ENCODE measurements at places on chromosomes 6 and 20.

DNA sequence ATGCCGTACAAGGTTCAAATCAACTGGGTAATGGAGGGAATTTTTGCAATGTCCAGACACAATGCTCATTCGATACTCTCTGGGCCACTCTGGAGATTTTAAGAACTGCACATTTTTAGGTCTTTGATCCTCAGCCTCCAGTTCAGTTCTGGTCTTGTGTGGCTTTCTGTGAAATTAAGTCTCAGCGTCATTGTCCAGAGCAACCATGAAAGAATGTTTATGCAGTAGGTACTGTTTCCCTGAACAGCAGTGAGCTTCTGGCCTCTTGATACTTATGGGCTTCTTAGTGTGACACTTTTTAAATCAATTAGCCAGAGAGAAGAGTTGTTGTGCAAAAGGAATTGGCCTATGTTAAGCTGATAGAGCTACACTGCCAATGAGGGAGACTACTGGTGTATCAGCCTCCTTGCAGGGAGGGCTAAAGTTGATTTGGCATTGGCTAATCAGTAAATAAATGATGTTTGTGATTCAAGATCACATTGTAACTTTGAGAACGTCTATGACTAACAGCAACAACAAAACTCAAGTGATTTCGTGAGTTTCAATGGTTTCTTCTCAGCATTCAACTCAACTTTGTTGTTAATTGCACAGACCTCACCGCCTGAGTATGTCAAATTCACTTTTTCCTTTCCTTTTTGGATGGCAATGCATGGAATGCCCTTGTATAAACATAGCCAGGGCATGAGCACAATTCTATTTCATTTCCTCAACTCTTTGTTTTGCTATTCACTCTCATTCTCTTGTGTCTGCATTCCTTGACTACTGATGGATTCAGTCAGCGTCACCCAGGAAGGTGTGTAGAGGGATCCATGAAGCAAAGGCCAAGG is 85.1 kb downstream of the GJA1 start:
- DNase-seq = no peak

DNA sequence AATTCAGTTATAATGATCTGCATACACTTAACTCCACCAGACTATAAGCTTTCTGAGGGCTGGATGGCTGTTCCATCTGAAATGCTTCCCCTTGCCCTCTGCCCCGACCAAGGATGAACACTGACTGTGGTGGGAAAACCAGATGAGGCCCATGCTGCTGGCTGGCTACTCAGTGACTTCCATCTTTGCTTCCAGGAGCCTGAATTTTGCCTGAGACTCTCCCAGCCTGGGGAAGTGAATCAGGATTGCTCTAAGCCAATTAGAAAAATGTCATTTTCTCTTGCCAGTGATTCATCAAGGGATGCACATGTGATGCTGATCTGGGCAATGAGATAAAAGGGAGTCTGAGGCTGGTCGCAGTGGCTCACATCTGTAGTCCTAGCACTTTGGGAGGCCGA is 1.7 kb upstream of the TOMM34 start:
- no peak for DNase-seq

DNA sequence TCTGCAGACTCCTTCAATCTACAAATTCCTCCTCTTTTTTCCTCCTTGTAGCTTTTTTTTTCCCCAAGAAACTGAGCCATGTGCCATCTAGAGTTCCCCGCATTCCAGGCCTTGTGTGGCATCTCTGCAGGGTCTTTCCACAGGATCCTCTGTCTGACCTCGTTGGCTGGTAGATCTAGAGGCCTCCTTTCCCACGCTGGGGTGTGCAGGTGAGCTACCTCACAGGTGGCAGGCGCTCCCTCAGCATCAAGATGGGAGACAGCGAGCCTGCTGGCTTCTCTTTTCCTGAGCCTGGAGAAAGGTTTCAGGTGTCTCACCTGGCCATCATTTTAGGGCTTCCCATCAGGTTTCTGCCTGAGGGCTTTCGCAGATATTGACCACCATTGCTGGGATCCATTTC is 9.6 kb upstream of the NELFCD start:
- DNase-seq = no peak

- DNase-seq = no peak
Measured at GRCh38 chr6:16789329-16790038, 28.2 kb upstream of the ATXN1 start.

DNA sequence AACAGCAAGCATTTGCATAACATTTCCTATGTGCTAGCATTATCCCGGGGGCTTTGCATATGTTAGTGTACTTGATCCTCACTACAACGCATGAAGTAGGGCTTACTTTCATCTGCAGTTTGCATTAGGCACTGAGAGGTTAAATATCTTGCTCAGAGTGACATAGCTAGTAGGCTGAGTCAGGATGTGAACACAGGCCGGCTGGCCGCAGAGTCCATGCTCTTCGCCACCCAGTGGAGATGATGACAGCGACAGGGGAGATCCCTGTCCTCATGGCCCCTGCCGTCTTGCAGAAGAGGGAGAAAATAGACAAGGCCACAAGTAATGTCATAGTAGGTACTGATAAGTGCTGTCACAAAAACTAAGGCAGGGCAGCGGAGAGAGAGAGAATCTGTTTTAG is 46.9 kb downstream of the LYRM4 start:
- DNase-seq = no peak

DNA sequence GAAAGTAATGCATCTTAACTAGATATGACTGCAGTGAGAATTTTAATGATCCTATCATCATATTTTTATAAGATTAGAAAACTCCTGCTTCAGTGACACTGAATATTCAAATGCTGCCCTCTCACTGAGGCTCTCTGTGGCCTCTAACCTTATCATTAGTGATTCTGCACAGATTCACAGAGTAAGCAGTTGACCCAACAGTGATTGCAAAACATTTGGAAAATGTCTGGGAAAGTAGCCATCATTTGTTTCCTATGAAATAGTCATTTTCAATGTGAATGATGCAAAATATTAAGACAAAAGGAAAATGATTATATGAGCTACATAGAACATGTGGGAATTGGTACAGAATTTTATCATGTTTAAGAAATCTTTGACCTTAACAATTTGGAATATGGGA is 210.3 kb downstream of the TBX18 start:
- DNase-seq = no peak

DNA sequence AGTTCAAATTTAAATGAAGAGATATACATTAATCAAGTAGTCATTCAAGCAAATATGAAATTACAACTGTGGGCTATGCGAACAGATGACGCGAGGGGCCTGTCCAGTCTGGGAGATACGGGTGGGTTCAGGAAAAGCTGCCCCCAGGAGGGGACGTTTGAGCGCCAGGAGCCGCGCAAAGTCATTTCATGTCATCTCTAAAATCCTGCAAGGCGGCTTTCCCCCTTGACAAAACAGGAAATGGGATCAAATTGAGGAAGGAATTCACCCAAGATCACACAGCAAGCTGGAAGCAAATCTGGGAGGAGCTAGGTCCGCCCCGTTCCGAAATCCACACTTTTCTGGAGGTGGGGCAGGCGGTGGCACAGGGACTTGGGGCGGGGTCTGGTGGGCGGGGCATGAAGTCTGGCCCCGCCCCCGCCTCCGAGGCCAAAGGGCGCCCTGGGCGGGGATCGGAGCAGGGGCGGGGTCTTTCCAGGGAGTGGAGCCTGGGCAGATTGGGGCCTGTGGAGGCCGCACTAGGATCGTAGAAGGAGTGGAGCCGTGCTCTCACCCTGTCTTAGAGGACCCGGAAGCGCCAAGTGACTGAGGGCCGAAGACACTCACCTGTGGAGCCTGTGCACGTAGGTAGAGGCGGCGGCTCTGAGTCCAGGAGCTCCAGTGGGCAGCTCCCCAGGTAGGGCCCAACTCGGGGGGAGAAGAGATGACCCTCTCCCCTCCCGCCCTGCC is at the start of gene LPIN3:
LPIN3 (plus strand) TSS at position 495 of the 729 bp plus-strand sequence. CDS start 4,983 bp downstream, outside the sequence.
- DNase-seq = peak; percentile 67

- no peak for DNase-seq
Measured at GRCh38 chr6:47446669-47447330, 30.8 kb upstream of the CD2AP start.

GRCh38 chr20:62835931-62836861 is 19.3 kb downstream of the COL9A3 start:
- DNase-seq = no peak

DNA sequence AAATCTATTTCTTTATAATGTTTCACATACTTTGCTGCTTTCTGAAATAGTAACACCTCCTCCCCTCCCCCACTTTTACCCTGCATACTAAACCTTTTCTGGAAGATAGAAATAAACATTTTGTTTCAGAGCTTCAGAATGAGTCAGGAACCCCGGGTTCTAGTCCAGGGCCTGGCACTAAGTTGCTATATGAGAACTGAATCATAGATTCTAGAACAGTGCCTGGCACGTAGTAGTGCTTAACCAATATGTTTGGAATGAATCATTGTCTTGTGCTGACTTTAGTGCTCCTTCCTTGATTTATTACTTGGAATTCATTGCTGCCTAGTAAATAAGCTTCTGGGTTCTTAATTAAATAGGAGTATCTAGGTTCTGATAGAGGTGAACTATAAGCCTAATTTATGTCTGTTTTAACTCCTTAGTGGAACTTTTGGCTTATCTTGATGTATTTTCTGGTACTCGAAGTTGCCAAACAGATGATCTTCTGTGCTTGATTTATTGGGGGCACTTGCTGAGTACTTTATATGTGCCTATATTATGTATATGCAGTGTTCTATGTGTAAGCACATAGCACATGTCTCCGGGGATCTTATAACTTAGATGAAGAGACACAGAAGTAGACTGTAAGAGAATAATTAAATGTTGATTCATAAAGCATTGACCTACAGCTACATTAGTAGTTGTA is 18.6 kb downstream of the TAB2 start:
- peak; percentile 46 for DNase-seq

DNA sequence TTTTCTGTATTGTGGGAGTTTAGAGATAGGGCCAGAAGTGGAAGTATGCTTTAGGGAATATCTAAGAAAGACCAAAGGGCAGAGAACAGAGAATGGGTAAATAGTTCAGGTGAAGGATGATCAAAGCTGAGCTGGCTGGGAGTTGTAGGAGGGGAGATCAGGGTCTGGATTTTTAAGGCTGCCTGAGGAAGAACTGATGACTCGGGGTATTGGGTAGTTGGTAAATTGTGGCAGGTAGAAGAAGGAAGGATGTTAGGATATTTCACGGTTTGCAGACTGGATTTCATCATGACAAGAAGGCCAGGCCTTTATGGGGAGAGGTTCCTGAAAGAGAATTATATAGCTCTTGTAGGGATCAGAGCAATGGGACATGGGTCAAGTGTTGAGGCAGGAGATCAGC is 492.9 kb downstream of the UTRN start:
- no peak for DNase-seq

- no peak for DNase-seq
Measured at GRCh38 chr6:15712797-15713196, 50.0 kb upstream of the DTNBP1 start.

- no peak for DNase-seq
Measured at GRCh38 chr6:10363911-10364310, 51.0 kb downstream of the TFAP2A start.

DNA sequence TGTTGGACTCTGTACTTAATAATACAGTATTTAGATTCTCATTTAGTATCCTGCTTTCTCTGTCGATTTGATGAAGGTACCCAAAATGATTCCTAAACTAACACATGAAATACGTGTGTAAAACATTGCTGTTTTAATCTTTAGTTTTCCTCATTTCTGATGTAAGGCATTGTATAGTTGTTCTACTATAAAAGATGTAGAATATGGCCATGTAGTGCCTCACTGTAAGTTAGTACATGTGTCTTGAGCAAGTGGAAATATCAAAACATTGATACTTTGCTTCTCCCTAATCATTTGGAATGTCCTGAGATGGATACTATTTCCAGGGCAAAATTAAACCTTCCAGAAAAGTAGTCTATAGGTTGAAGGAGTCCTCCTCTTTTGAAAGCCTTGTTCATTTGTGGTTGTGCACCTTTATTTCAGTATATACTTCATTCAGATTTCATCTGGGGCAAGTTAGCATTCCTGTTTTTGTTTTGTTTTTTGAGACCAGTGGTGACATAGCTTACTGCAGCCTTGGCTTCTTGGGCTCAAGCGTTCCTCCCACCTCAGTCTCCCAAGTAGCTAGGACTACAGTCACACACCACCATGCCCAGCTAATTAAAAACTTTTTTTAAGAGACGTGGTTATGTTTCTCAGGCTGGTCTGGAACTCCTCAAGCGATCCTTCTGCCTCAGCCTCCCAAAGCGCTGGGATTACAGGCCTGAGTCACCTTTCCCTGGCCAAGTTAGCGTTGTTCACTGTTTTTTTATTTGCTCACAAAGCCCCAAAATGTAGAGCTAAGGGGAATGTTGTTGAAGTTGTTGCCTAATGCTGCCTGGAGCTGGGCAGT is 11.6 kb downstream of the SRSF3 start:
- DNase-seq = no peak

GRCh38 chr6:131840441-131840840 is 32.6 kb downstream of the ENPP1 start:
- no peak for DNase-seq

DNA sequence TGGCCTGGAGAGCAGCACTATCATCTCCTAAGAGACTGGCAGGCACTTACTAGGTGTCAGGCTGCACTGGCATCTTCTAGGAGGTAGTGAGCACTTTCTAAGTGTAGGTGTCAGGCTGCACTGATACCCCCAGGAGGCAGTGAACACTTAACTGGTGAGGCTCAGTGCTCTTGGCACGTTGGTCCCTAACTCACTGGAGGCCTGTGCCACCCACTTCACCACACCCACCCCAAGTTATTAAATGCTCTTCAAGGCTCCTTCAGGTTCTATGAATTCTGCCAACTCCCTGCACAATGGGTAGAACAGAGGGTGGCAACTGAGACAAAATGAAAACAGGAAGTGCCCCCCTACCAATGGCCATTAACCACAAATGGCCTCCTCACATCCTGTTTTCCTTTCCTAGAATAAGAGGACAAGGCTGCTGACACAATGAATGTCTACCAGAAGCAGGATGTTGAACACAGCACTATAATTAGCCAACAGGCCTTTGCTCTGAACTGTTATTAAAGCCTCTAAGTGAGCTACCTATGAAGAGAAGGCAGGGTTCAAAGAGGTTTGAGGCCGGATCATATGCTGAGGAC is 29.4 kb downstream of the NCOA5 start:
- DNase-seq = no peak

- no peak for DNase-seq
Measured at GRCh38 chr20:61734733-61735502, 330.8 kb downstream of the TAF4 start.

GRCh38 chr6:38281126-38281525 is 358.6 kb downstream of the BTBD9 start:
- DNase-seq = no peak

Measured in activated T-cell treated with anti-CD3 and anti-CD28 coated beads for 48 hours (primary cell).